ENCODE measurements at places on chromosomes 6 and 20.

GRCh38 chr20:62143957-62144825, 622 bp downstream of the SS18L1 start:
- DNase-seq = no peak

GRCh38 chr20:20815711-20816455, 103.4 kb upstream of the RALGAPA2 start:
- no peak for DNase-seq

GRCh38 chr6:37103169-37104039, 66.5 kb upstream of the PIM1 start:
- DNase-seq = no peak

DNA sequence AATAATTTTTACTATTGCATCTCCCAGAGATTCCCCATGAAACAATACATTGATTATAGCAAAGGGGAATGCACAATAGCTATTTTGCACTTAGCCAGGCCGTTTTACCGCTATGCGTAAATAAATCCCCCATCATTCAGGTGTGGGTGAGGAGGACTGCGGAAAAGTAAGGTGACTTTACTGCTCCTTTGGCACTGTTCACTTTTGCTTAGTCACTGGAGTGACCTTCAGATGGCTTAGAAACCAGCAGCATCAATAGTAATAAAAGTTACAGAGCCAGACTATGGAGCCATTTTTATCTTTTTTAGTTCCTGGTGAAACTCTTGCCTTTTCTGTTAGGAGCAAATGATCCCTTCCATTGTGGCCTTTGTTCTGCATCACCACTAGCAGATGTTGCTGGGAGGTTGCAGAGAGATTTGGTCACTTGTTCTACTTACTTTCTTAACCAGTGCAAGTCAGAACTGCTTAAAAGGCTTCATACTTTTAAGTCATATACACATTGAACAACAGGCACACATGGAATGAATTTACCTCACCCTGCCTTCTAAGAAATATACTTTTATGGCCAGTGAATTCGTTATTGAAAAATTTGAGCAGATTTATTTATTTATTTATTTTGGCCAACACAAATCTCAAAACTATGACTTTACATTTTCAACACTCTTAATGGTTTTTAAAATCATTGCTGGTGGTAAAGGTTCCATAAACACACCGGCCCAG, 12.1 kb upstream of the BTBD3 start:
- DNase-seq = no peak

DNA sequence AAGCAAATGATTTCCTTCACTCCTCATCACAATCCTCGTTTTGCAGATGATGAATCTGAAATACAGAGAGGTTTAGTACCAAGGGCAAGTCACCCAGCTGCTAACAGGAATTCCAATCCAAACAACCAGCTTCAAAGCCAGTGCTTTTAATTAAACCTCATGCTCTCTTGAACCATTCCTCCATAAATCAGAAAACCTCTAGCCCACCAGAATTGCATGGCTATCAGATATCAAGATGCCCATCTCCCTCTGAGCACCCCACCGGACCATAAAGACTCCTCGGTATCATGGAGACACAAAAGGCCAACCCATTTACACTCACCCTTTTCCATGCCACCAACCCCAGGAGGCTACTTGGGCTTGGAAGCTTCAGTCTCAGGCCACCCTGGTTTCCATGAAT, 46.0 kb downstream of the TFAP2A start:
- DNase-seq = no peak

GRCh38 chr20:62917720-62918119, 8.6 kb downstream of the DIDO1 start:
- no peak for DNase-seq

DNA sequence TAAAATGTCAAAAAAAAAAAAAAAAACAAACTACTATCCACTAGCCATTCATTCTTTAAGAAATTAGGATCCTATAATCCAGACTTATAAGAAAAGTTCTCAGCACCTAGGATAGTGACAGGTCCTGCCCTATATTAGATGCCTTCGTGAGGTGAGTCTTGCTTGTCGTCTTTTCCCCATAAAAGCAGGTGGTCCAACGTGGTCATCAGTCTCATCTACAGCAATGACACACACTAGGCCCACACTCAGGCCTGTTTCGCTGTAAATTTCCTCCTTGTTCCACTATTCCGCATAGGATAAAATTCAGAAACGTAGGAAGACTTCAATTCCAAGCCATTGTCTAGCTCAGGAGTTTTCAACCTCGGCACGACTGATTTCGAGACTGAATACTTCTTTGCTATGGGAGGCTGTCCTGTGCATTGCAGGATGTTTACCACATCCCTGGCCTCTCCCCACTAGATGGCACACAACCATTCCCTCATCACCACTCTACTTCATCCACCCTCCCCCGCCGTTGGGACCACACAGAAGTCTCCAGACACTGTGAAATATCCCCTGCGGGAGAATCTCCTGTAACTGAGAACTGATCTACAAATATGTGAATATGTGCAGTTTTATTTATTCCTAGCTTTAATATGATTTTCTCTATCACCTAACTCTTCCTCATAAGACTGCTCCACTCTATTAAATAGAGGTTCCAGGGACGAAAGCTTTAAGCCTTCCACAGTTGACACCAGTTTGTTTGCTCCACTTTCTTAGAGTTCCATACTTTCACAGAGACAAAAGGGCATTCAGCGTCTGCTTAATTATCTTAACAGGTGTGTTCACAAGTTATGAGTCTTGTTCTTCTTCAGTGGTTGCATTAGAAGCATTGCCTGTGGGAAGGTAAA, 346.3 kb downstream of the BMP2 start:
- no peak for DNase-seq

- no peak for DNase-seq
Observed at GRCh38 chr6:49366539-49366938, 96.5 kb downstream of the MMUT start.

- DNase-seq = peak; percentile 45
Observed at GRCh38 chr20:50588034-50588736, 78.0 kb downstream of the PTPN1 start.

GRCh38 chr20:41509316-41510200, 108.6 kb downstream of the CHD6 start:
- no peak for DNase-seq

- no peak for DNase-seq
Observed at GRCh38 chr6:14876778-14877613, 368.9 kb upstream of the JARID2 start.

- DNase-seq = no peak
Observed at GRCh38 chr6:138370631-138371451, 6.9 kb upstream of the SMIM28 start.

- DNase-seq = no peak
Observed at GRCh38 chr6:13101409-13101808, 226.9 kb downstream of the TBC1D7 start.

- no peak for DNase-seq
Observed at GRCh38 chr6:89350281-89350966, 2.1 kb downstream of the UBE2J1 start.

GRCh38 chr6:141598487-141598886, 534.2 kb upstream of the GJE1 start:
- no peak for DNase-seq

DNA sequence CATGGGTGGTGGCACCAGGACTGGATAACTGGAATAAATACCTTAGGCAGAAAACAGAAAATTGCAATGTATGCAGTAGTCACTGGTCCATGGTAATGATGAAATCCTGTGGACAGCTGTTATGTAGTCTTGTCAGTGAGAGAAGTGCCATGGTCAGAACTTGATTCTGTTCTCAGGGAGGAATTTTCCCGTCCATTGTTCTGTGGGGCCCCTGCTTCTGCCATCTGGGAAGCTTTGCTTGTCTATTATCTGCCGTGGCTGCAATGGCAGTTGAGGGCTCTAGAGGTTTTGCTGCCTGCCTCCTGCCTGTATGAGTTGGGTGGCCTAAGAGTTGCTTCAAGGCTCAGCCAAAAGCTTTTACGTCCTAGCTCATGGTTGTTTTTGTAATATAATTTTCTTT, 126.8 kb upstream of the SLC35B3 start:
- DNase-seq = no peak

GRCh38 chr20:8602389-8603116, 466.3 kb upstream of the PLCB4 start:
- DNase-seq = no peak

DNA sequence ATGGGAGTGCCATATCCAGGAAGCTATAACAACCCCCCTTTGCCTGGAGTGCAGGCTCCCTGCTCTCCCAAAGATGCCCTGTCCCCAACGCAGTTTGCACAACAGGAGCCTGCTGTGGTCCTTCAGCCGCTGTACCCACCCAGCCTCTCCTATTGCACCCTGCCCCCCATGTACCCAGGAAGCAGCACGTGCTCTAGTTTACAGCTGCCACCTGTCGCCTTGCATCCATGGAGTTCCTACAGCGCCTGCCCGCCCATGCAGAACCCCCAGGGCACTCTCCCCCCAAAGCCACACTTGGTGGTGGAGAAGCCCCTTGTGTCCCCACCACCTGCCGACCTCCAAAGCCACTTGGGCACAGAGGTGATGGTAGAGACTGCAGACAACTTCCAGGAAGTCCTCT, 56.7 kb upstream of the TMEM181 start:
- DNase-seq = no peak

DNA sequence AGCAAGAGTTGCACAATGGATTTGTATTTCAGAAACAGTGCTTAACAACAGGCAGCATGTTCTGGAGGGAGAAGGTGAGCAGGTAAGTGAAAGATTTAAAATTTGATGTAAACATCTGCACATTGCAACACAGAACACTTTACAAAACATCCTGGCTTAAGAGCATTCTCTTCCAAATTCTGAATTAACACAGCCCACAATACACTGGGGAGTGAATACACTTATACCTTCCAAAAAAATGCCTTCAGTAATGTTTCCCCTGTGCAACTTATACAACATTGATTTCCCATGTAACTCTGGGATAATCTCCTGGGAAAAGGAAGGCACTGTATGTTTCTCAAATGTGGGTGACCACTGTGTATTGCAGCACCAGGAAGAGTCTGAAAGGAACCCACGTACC, 127.6 kb downstream of the FYN start:
- DNase-seq = no peak

- no peak for DNase-seq
Observed at GRCh38 chr6:170358496-170358895, 51.9 kb downstream of the FAM120B start.

GRCh38 chr6:128508588-128509296, 11.7 kb downstream of the PTPRK start:
- no peak for DNase-seq

DNA sequence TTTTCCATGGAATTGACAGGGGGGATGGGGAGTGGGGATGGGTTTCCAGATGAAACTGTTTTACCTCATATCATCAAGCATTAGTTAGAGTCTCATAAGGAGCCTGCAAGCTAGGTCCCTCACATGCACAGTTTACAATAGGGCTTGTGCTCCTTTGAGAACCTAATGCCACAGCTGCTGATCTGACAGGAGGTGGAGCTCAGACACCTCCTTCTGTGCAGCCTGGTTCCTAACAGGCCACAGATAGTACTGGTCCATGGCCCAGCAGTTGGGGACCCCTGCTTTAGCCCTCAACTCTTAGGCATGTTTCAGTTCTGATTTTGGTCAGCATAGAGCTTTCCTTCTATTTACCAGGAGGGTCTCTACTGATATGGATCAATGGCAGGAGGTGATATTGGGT, 251.6 kb downstream of the LAMA2 start:
- DNase-seq = no peak

DNA sequence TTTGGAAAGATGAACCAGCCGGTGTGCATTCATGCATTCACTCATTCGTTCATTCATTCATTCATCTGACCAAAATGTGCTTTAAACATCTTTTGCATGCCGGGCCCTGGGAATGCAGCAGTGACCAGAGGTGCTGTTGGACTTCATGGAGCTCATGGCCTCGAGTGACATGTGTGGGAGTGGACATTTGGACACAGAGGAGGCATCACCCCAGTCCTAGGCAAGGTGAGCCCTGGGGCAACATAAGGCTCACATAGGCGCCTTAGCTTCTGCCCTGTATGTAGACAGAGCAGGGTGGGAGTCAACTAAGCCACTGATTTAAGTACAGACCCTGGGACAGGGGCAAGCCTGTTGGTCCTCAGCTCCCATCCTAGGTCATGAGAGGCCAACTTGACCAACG, 71.6 kb downstream of the STK35 start:
- no peak for DNase-seq

DNA sequence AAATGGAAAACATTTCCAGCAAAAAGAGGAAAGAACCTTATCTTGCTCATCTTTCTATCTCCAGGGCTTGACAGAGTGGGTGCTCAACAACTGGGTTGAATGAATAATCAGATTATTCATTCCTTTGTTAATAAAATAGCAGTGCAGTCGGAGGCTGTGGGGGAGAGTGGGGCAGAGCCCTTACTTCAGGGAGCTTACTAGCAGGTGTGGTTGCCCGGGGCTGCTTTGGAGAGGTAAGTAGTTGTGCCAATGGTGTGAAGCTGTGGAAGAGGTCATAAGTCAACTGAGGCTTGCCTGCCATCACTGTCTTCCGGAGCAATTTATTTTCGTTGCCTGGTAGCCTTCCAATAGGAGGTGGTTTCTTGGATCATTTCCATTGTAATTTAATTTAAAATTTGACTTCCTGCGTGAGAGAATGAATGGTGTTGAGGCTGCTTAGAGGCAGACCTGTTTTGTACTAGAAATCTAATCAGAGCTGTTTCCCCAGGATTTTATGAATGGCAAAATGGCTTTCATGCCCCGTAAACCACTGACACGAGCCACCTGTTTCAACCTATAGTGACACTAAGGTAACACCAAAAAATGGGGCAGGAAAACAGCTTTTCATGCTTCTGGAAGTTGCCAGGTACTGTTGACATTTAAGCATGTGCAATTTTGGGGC, 51.4 kb downstream of the ZDHHC14 start:
- DNase-seq = no peak

GRCh38 chr6:111503194-111503593, 20.2 kb upstream of the REV3L start:
- DNase-seq = no peak

DNA sequence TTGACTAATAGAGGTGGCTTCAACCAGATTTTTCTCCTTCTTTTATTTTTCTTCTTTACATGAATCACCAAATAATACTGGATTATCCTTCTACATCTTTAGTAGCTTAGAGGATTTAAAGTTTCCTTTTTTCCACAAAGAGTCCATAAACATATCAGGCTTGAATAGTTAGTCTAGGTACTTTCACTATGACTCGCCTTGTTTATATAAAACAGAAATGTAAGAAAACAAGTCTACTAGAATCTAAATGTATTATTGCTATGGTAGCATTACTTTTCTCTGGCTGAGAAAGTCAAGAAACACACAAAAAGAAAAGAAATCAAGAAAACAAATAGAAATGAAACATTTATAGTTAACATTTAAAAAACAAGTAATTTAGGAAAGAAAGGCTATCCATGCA, 215.2 kb downstream of the PTPRK start:
- no peak for DNase-seq

GRCh38 chr20:21101453-21101931, 4.7 kb downstream of the LINC00237 start:
- no peak for DNase-seq

GRCh38 chr6:111789598-111789997, 83.7 kb downstream of the FYN start:
- no peak for DNase-seq

Data from stimulated activated CD4-positive, alpha-beta T cell treated with anti-CD3 and anti-CD28 coated beads, Interleukin-15, amount 100 ng/mL, for 1 hour (primary cell).